ENCODE measurements at places on chromosomes 13 and 19.

GRCh38 chr13:97344265-97345175, 89.4 kb upstream of the RAP2A start:
- H3K4me1 ChIP-seq = peaks cover 11% of the 10 kb centered on the region
- peaks cover 20% of the 10 kb centered on the region for H3K36me3 ChIP-seq
- H3K27ac ChIP-seq = no peak overlapping the region
- H3K27me3 ChIP-seq = no peaks in the 10 kb centered on the region
- no peak for DNase-seq

DNA sequence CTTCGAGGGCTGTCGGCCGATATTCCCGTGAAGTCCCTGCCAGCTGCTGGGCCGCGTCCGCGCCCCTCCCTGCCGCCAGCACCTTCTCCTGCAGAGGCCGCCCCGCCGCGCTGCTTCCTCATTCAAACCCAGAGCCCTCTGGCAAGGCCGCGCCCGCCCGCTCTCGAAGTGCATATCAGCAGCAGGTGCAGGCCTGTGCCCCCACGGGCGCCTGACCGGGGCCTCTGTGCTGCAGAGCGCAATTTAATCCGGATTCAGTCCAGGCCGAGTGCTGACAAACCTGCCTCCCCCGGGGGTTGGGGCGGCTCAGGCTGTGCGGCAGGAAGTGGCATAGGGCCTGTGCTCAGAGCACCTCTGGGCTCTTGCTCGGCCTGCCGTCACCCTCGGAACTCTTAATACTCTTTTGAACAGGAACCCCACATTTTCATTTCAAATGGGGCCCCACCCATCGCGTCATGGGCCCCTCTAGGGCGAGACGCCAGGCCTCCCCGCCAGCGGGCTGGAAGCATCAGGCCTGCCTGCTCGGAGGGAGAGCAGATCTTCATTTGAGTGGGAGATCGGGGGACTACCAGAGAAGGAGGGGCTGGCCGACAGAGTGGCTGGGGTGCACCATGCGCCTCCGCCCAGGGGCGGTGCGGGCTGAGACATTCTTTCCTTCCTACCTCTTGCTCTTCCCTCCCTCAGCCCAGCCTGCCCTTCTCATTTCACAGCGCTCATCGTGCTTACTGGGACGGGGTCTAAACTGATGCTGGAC, 125.7 kb downstream of the TNFRSF19 start:
- H3K27me3 ChIP-seq = no peaks in the 10 kb centered on the region
- H3K36me3 ChIP-seq = no peaks in the 10 kb centered on the region
- H3K4me3 ChIP-seq = peak overlapping the region; percentile 60
- no peak overlapping the region for H3K27ac ChIP-seq
- no peak for DNase-seq

GRCh38 chr19:32287811-32288227, 57.6 kb upstream of the ZNF507 start:
- no peaks in the 10 kb centered on the region for H3K27me3 ChIP-seq
- H3K4me3 ChIP-seq = no peak overlapping the region
- H3K4me1 ChIP-seq = no peaks in the 10 kb centered on the region
- no peak overlapping the region for H3K27ac ChIP-seq

DNA sequence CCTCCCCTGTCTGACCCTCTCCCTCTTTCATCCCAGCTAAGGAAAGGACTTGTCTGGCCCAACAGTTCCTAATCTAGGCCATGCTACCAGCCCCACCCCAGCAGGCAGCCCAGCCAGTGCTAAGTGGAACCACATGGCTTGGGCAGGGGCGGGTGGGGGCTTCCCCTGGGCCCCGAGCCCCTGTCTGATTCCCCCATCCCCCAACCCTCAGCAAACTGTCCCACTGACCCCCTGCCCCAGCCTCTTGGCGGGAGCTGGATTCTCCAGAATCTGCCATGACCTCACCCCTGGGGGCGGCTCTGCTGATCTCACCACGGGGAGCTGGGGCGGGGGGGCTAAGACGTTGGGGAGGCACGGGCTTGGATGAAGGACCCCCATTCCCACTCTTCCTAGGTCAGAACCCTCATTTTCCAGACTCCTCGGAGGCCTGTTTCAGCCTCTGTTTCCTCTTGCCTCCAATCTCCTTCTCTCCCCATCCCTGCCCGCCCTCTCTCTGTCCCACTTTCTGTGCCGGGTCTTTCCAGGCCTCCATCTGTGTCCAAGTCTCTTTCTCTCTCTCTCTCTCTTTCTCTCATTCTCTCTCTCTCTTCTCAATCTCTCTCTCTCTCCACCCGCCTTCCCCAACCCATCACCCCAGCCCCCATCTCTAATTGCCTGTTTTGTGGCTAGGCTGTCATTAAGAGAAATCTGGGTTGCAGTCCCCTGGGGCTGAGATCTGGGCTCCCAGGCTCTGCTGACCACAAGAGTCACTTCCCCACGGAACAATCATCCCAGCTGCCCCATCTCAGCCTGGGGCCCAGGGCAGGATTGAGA, 2.7 kb downstream of the COL5A3 start:
- H3K4me1 ChIP-seq = peaks cover 50% of the 10 kb centered on the region
- peaks cover 4% of the 10 kb centered on the region for H3K27me3 ChIP-seq
- DNase-seq = no peak
- peak overlapping the region; percentile 21 for H3K27ac ChIP-seq
- H3K4me3 ChIP-seq = no peak overlapping the region

GRCh38 chr13:73599232-73600128, 534.7 kb downstream of the KLF12 start:
- H3K36me3 ChIP-seq = no peaks in the 10 kb centered on the region
- H3K27me3 ChIP-seq = no peaks in the 10 kb centered on the region
- no peak for DNase-seq
- H3K27ac ChIP-seq = no peak overlapping the region
- H3K4me1 ChIP-seq = no peaks in the 10 kb centered on the region

DNA sequence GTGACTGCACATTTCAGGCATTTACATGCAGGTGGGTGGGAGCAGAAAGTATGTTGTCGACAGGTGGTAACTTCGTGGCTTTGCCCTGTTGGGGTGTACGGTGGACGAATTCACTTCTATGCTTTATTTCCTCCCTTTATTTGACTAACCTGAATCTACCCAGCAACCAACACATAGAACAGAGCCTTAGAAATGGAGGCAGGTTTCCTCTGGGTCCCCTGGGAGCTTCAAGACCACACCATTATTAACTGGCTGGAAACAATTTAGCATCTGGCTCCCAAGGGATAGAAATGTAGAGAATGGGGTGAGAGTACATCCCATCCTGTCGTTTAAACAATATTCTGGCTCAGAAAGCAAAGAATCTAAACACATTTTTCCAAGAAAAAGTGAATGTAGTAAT, 244.4 kb downstream of the DLEU7 start:
- no peaks in the 10 kb centered on the region for H3K27me3 ChIP-seq
- H3K4me3 ChIP-seq = no peak overlapping the region
- DNase-seq = no peak
- no peaks in the 10 kb centered on the region for H3K36me3 ChIP-seq

DNA sequence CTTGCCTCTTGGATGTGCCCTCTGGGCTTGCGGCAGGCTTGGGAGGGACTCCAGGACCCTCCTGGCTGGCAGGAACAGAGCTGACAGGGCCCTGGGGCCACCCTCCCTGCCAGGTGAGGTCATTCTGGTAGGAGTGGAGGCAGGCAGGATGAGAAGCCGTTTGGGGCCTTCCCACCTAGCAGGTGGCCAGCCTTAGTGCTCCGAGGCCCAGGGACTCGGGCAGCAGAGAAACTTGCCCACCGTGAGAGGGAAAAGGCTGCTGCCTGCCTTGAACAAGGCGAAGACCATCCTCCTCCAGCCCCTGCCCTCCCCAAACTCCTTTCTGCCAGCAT, 8.5 kb downstream of the RFX1 start:
- DNase-seq = no peak
- H3K36me3 ChIP-seq = peaks cover 3% of the 10 kb centered on the region
- no peak overlapping the region for H3K27ac ChIP-seq
- peaks cover 12% of the 10 kb centered on the region for H3K4me1 ChIP-seq
- H3K4me3 ChIP-seq = no peak overlapping the region
- H3K27me3 ChIP-seq = no peaks in the 10 kb centered on the region

DNA sequence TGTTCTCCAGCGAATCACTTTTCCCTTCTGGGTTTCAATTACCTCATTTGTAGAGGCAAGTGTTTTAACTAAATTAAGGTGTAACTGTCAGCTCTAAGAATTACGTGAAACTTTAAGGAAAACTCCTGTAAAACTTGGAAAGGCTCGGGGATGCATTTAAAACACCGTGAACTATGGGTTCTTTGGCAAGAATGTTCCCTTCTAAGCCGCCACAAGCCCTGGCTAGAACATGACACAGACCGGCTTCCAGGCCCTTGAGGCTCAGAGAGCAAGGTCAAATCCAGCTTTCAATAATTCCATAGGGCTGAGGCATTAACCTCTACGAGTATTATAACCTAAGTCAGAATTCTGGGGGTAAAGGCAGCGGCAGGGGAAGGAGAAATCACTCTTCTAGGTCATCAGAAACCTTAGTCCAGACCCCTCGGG, 685 bp downstream of the VWA8 start:
- no peak for DNase-seq
- H3K36me3 ChIP-seq = no peaks in the 10 kb centered on the region
- H3K4me3 ChIP-seq = peak overlapping the region; percentile 97
- H3K27ac ChIP-seq = peak overlapping the region; percentile 91
- peaks cover 24% of the 10 kb centered on the region for H3K4me1 ChIP-seq
- no peaks in the 10 kb centered on the region for H3K27me3 ChIP-seq

DNA sequence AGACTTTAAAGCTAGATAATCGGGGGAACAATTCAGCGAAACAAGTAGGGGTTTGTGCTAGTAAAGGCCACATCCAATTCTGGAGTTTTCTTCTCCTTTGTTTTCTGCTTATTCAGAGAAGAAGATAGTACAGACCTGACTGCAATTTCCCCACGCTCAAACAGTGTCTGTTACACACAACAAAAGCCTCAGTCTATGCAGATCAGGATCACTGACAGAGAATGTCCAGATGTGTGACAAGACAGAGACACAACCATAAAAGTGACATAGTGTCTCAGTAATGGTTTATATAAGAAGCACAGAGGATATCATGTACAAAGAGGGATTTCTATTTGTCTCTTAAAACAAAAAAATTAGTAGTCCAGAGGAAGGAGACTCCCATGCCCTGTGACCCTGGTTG, 70.7 kb upstream of the GTF3A start:
- no peaks in the 10 kb centered on the region for H3K4me1 ChIP-seq
- H3K36me3 ChIP-seq = no peaks in the 10 kb centered on the region

DNA sequence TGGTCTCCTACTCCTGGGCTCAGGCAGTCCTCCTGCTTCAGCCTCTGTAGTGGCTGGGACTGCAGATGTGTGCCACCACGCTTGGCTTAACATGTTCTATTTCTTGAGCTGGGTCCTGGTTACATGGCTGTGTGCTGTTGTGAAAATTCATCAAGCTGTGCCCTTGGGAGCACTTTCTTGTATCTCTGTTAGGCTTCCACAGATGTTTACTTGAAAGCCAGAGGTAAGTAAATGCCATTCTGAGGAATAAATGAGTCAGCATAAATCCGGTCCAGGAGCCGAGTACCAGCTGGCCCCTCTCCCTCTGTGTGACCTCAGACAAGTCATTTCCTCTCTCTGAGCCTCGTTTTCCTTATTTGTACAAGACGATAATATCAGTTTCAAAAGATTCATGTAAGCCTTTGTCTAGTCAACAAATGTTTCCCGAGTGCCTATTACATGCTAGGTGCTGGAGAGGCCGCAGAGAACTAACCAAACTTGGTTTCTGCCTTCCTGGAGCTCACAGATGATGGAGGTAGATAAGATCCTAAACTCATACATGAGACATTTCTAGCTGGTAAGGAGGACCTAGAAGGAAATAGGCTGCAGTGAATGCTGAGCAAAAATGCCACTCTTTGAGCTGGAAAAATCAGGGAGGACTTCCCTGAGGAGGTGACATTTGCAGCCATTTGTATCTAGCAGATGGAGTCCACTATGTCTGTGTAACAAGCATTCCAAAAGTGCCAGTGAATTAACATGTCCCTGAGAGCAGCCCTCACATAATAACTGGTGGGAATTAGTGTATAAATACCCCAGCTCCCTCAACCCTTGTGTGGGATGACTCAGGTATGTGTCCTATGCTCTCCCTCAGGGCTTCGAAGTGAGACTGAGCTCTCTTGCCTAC, 2.7 kb upstream of the RASAL3 start:
- H3K4me1 ChIP-seq = peaks cover 9% of the 10 kb centered on the region
- no peak for DNase-seq
- no peaks in the 10 kb centered on the region for H3K36me3 ChIP-seq
- no peak overlapping the region for H3K27ac ChIP-seq
- no peaks in the 10 kb centered on the region for H3K27me3 ChIP-seq
